ENCODE measurements at places on chromosomes 3 and 15.

DNA sequence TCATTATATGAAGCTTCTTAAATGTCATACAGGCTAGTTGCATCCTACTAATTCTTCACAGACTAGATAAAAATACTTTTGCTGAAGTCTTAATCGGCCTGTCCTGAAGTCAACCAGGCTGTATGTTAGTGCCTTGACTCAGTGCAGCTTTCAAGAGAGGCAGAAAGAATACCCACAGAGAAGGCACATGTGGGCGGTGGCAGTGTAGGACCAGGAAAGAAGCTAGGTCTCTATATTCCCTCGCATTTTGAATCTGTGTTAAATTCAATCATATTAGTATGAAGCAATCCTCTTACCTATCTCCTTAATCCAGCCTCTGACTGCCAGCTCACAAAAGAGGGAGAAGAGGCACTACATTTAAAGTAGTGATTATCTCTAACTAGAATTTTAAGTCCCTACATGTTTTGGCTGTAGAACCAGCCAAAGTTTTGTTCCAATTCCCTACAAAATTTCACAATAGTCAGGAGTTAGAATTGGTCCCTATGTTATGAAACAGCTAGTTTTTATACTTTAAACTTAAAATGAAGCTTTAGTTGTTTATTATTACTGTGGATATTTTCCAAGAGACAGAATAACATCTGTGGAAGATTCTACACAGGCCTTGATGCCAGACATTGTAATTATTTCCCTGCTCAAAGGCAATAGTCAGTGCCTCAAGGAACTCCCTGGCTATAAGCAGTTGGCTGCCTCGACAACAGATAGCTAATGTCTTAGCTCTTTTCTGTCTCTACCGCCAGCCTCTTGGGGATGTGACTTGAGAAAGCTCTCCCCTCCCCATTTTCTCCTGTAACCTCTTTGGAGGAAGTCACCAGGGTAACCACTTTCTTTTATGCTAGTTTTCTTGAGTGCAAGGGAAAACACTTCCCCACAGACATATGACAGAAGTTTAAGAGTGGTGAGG is 31.9 kb downstream of the CRTC3 start:
- no peak for DNase-seq

- peak; percentile 77 for DNase-seq
Observed at GRCh38 chr3:195549931-195550519, 6.9 kb upstream of the PPP1R2 start.

DNA sequence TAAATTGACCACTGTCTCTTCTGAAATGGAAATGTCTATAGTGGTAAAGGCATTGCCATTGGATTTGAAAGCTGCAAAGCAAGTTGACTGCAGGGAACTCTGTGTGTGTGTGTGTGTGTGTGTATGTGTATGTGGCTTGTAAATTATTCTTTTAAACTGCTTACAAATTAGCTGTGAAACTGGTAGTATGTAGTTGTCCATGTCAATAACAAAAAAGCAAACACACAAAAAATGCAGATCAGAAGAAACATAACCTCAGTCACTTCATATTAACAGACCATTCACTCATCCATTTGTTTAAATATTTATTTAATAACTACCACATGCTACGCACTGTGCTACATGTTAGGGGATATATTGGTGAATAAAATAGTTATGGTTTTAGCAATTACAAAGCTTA is 837.7 kb downstream of the FHIT start:
- DNase-seq = no peak

DNA sequence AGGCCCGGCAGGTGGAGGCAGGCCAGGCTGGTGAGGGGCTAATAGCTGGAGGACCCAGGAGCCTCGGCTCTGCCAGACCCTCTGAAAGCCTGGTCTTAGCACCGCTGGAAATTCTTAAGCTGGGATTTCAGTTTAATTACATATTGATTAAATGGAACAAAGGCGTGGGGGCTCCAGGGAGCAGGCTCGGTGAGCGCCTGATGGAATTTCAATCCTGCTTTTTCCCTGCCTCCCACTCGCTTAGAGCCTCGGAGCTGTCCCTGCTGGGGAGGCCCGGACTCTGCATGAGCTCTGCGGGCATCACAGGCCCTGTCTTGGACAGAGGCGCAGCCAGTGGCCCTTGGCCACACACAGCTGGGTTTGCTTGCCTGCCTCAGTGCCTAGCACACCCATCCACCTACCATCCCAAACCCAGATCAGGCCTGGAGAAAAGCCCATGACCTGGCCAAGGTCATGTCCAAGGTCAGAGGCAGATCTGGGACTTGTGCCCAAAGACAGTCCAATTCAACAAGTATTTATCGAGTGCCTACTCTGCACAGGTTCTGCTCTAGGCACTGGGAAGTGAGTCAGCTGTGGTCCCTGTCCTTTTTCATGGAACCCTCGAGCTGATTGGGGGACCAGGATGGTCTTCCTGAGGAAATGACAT is 40.6 kb downstream of the LINGO1 start:
- no peak for DNase-seq

DNA sequence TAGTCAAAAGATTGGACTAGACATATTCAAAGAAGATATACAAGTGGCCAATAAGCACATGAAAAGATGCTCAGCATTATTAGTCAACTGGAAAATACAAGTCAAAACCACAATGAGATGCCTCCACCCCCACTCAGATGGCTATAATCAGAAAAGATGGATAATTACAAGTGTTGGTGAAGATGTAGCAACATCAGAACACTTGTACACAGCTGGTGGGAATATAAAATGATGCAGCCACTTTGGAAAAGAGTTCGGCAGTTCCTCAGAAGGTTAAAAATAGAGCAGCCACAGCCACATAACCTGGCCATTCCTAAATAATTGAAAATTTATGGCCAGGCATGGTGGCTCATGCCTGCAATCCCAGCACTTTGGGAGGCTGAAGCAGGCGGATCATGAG is 38.4 kb downstream of the HEG1 start:
- DNase-seq = no peak

GRCh38 chr3:15542614-15543013 is 21.1 kb upstream of the COLQ start:
- DNase-seq = no peak

GRCh38 chr3:100893590-100893989 is 99.6 kb downstream of the ABI3BP start:
- no peak for DNase-seq

GRCh38 chr15:51887887-51888592 is 58.6 kb downstream of the TMOD3 start:
- no peak for DNase-seq

DNA sequence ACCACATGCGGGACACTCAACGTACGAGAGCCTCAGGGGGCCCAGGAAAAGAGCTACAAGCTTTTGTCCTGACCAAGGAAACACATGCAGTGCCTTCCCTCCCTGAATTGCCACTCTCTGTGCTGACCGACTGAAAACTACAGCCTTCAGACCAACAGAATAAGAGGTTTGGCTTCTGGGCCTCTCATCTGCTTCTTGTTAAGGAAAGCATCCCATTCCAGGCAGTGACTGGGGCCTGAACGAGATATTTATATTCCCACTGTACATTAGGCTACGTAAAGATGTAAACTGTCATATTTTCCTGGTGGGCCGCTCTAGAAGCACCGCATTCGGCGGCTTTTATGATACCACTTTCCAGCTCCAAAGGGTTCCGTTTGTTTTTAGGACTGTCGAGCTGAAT is 208.9 kb upstream of the TPM1 start:
- no peak for DNase-seq

DNA sequence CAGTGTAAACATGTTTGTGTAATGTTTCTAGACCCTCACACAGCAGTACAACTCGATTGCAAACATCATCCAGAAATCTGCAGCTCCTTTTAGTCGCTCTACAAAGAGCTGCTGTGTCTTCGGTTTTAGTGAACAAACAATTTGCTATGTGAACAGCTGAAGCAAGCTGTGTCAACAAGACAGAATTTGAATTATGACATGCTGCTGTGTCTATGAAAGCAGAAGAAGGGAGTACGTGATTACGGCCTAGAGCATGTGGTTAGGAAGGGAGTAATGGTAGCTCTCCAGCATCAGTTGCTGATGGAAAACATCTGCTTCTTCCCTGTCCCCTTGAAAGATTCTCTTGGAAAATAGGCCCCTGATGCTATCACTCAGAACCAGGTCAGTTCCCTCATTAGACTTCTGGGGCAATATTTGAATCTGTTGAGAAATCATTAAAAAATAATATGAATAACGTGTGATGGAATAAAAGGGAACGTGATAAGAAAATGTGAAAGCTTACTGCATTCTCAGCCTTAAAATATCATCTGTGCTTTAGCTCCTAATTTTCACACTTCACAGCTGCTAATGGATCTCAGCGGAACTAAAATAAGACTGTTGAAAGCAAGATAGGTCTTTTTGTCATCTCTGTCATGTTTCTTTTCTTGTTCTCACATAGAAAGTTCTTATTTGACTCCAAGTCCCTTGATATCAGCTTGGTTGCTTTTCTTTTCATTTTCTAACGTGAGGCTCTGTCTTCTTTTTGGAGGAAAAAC is 891.5 kb downstream of the ROBO2 start:
- no peak for DNase-seq

DNA sequence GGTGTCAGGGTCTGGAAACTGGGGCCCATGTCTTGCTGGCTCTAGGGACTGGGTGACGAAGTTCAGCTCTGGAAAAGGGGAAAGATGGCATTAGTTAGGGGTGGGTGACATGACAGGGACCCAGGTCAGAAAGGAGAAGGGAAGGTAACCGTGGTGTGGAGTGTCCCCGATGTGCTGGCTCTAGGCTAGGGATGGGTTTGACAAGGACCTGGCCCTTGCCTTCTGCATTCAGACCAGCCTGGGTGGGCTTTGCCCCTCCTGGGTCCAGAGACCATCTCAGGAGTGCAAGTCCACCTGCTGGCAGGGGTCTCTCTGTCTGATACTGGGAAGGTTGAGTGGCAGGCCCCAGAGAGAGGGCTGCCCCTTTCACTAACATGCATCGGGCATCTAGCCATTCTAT is 28.7 kb upstream of the ATP2B2 start:
- DNase-seq = peak; percentile 35

DNA sequence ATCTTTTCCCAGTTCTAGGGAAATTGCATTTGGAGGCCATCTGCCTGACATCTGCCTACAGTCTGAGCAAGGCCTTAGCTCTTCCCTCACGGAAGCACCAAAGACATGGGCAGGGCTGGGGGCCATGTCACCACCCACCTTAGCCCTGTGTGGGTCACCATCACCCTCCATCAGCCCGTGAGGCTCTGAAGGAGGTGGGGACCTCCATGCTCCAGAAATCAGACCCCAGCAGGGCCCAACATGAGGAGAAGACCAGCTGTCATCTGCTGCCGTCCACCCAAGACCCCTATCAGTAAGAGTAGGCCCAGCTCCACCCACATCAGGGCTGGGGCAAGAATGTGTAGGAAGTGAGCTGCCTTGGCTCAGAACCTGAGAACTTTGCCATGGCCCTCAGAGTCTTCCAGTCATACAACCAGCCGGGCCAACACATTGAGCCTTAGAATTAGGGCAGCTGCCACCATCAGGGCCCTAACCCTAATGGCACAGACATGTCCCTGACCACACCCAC is 1.9 kb downstream of the TMIE start:
- DNase-seq = no peak

- DNase-seq = no peak
Observed at GRCh38 chr3:64739971-64740631, 52.3 kb upstream of the ADAMTS9 start.

DNA sequence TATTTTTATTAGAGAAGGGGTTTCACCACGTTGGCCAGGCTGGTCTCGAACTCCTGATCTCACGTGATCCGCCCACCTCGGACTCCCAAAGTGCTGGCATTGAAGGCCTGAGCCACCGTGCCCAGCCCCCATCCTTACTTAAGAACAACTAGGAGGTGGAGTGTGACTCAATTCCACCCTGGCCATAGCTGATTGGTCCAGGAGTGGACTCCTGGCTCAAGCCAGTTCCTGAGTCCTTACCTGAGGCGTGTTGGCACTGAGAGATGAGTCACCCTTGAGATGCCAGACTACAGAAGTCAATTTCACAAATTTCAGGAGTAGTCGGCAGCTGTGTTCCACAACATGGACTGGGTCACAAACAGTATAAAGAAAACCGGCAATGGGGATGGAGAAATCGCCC is 124.2 kb downstream of the SHQ1 start:
- DNase-seq = no peak

GRCh38 chr3:124456506-124456905 is 273.7 kb upstream of the UMPS start:
- no peak for DNase-seq

GRCh38 chr3:120682095-120682681 is at the start of gene HGD:
TSS of gene HGD (minus strand) at chr3:120682239. CDS start at chr3:120682111, 128 bp downstream.
- DNase-seq = no peak

- DNase-seq = no peak
Observed at GRCh38 chr15:56901931-56902330, 16.5 kb upstream of the TCF12 start.

DNA sequence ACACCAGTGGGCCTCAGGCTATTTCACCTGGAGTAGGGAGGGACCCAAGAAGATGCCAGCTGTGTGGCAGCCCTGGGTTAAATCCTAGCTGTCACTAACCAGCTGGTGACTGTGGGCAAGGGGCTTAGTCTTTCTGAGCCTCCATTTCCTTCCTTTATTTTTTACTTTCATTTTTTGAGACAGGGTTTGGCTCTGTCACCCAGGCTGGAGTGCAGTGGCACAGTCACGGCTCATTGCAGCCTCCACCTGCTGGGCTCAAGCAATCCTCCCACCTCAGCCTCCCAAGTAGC is 108.0 kb upstream of the SMAD3 start:
- DNase-seq = no peak

GRCh38 chr3:121126033-121126706 is 218.2 kb downstream of the STXBP5L start:
- no peak for DNase-seq

GRCh38 chr3:125960066-125960424 is 8.9 kb upstream of the ROPN1B start:
- DNase-seq = no peak

DNA sequence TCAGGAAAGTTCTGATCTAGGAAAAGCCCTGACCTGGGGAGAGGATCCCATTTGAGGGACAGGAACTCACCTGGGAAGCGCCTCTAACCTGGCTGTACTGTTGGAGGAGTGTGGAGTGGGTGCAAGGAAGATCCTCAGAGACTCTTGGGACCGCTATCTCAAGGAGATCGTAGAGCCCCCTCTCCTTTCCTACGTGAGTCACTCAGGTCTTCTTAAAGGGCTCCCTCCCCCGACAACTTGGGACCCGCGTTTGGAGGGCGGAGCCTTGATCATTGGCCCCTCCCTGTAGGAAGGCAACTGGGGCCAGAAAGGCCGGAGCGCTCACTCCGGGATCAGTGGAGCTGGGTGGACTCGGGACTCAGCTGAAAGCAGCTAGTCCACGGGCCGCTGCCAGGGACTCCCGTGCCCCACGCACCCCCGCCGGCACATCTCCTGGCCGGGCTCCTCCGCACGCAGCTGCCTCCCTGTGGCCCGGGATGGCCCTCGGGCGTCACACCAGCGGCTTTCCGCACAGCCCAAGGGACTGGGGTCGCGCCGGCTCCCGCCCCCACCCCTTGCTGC is 520 bp downstream of the SLC26A6 start:
- peak; percentile 85 for DNase-seq

All from activated CD8-positive, alpha-beta memory T cell treated with anti-CD3 and anti-CD28 coated beads, Interleukin-2, amount 50 U/mL, for 48 hours (primary cell).